ENCODE measurements at places on chromosomes 1 and 21. TPM values are rescaled to one million over a fixed set of nuclear protein-coding genes. Genes with fewer than 3 reads are reported as not detected.

The CLDN17 gene
- not detected for polyA plus RNA-seq

The GPR161 gene
- polyA plus RNA-seq = 2.8 TPM

The AUNIP gene
- not detected for polyA plus RNA-seq

The RAB25 gene
- polyA plus RNA-seq = not detected

The PRAMEF11 gene
- polyA plus RNA-seq = not detected

The B3GALT6 gene
- polyA plus RNA-seq = 6.7 TPM

The PPIAL4G gene
- polyA plus RNA-seq = not detected
